Psoas muscle (tissue), 8 donors: ENCODE measurements at places on chromosomes 6 and 20.

GRCh38 chr20:8807480-8808201 lies 261.2 kb upstream of the PLCB4 start:
- DNase-seq: no peak
- no peaks in the 10 kb centered on the region for H3K36me3 ChIP-seq
- no peaks in the 10 kb centered on the region for H3K27me3 ChIP-seq
- no peak overlapping the region for H3K27ac ChIP-seq

GRCh38 chr20:17443131-17443858 lies 87.9 kb downstream of the BFSP1 start:
- H3K4me3 ChIP-seq: no peak overlapping the region
- no peak overlapping the region for H3K27ac ChIP-seq
- no peak for DNase-seq
- no peaks in the 10 kb centered on the region for H3K36me3 ChIP-seq

- no peak overlapping the region for H3K27ac ChIP-seq
- H3K36me3 ChIP-seq: peaks cover 6% of the 10 kb centered on the region
- no peak overlapping the region for H3K4me3 ChIP-seq
- H3K4me1 ChIP-seq: peaks cover 18% of the 10 kb centered on the region
- no peak for DNase-seq
- H3K27me3 ChIP-seq: no peaks in the 10 kb centered on the region
Observed at GRCh38 chr6:116663308-116663707, 5.3 kb downstream of the ZUP1 start.

DNA sequence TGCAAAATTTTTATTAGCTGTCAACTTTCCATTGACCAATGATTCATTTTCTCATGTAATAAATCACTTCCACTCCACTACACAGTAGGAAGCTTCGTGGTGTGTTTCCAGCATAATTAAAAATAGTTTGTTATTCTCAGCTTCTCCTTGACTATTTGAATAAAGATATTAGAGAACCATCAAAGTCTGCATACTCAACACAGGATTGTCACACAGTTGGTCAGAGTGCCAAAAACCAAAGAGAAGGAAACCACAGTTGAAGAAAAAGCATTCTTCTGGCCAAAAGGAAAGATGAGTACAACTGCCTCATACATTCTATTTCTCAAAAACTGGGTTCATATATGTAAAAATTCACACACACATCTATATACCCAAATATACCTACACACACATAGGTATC lies 455.1 kb upstream of the HSF2 start:
- H3K4me3 ChIP-seq: no peak overlapping the region
- H3K27me3 ChIP-seq: no peaks in the 10 kb centered on the region
- no peak overlapping the region for H3K27ac ChIP-seq
- H3K4me1 ChIP-seq: no peaks in the 10 kb centered on the region

- no peaks in the 10 kb centered on the region for H3K4me1 ChIP-seq
- H3K27me3 ChIP-seq: no peaks in the 10 kb centered on the region
- no peak overlapping the region for H3K27ac ChIP-seq
- DNase-seq: no peak
- H3K36me3 ChIP-seq: no peaks in the 10 kb centered on the region
- H3K4me3 ChIP-seq: no peak overlapping the region
Observed at GRCh38 chr6:142015011-142015410, 117.7 kb upstream of the GJE1 start.

- H3K4me1 ChIP-seq: no peaks in the 10 kb centered on the region
- no peak overlapping the region for H3K27ac ChIP-seq
- no peaks in the 10 kb centered on the region for H3K27me3 ChIP-seq
- H3K4me3 ChIP-seq: no peak overlapping the region
- peaks cover 50% of the 10 kb centered on the region for H3K36me3 ChIP-seq
Observed at GRCh38 chr20:3553663-3554062, 82.8 kb downstream of the ATRN start.

- no peak for DNase-seq
- H3K4me3 ChIP-seq: no peak overlapping the region
- no peak overlapping the region for H3K27ac ChIP-seq
- no peaks in the 10 kb centered on the region for H3K4me1 ChIP-seq
- H3K27me3 ChIP-seq: no peaks in the 10 kb centered on the region
Observed at GRCh38 chr6:159359581-159360297, 190.5 kb downstream of the FNDC1 start.

DNA sequence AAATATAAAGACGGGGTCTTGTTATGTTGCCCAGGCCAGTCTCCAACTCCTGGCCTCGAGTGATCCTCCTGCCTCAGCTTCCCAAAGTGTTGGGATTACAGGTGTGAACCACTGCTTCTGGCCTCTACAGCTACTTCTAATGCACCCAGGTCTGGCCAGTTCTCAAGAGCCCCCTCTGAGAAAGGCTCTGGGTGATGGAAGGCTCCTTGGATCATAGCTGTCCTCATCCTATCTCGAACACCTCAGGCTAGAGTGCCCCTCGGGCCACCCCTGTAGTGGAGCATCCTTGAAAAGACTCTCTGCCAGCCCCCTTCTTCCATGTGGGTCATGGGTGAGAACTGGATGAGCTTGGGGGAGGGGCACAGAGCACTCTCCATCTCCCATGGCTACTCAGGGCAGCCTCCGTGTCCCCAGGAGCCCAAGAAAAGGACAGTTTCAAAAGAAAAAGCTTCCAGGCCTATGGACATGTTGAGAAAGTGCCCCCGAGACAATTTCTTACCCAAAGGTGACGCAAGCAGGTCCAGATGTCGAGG lies 714 bp upstream of the MYLK2 start:
- H3K27ac ChIP-seq: peak overlapping the region; percentile 80
- peaks cover 41% of the 10 kb centered on the region for H3K4me1 ChIP-seq
- no peak for DNase-seq
- H3K4me3 ChIP-seq: peak overlapping the region; percentile 78
- H3K36me3 ChIP-seq: peaks cover 5% of the 10 kb centered on the region

- no peaks in the 10 kb centered on the region for H3K4me1 ChIP-seq
- H3K4me3 ChIP-seq: no peak overlapping the region
- peaks cover 60% of the 10 kb centered on the region for H3K36me3 ChIP-seq
- no peak for DNase-seq
- no peaks in the 10 kb centered on the region for H3K27me3 ChIP-seq
- no peak overlapping the region for H3K27ac ChIP-seq
Observed at GRCh38 chr6:132498638-132499037, 14.3 kb downstream of the STX7 start.

- H3K4me3 ChIP-seq: no peak overlapping the region
- no peaks in the 10 kb centered on the region for H3K4me1 ChIP-seq
- peaks cover 99% of the 10 kb centered on the region for H3K36me3 ChIP-seq
- DNase-seq: no peak
- H3K27ac ChIP-seq: no peak overlapping the region
Observed at GRCh38 chr20:46371656-46372055, 34.8 kb downstream of the ELMO2 start.

DNA sequence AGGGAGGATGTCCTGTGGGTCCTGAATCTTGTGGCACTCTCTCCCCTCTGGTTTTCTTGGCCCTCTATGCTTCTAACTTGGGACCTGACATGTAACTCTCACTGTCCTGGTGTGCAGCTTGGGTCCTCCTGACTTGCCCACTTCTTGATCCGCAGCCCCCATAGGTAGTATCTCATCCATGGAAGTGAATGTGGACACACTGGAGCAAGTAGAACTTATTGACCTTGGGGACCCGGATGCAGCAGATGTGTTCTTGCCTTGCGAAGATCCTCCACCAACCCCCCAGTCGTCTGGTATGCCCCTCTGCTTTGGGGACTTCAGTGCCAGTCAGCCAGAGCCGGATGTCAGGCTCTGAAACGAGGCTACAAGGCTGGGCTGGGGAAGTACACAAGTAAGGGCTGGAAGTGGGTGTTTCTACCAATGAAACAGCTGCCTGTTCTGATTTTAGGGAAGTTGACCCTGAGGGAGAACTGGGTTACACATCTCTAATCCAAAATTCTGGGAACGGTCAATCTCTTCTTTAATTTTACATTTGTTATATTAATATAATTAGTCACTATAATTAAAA lies 641 bp downstream of the DBNDD2 start:
- peaks cover 33% of the 10 kb centered on the region for H3K4me1 ChIP-seq
- H3K4me3 ChIP-seq: peak overlapping the region; percentile 99
- no peaks in the 10 kb centered on the region for H3K27me3 ChIP-seq
- H3K27ac ChIP-seq: peak overlapping the region; percentile 99
- no peak for DNase-seq

GRCh38 chr20:48012401-48012974 lies 227.2 kb upstream of the SULF2 start:
- H3K4me1 ChIP-seq: no peaks in the 10 kb centered on the region
- DNase-seq: no peak
- H3K4me3 ChIP-seq: no peak overlapping the region
- H3K36me3 ChIP-seq: no peaks in the 10 kb centered on the region
- no peak overlapping the region for H3K27ac ChIP-seq

- no peak overlapping the region for H3K27ac ChIP-seq
- no peaks in the 10 kb centered on the region for H3K27me3 ChIP-seq
- no peak overlapping the region for H3K4me3 ChIP-seq
- DNase-seq: no peak
- no peaks in the 10 kb centered on the region for H3K36me3 ChIP-seq
Observed at GRCh38 chr20:5090191-5090590, 29.6 kb downstream of the PCNA start.

DNA sequence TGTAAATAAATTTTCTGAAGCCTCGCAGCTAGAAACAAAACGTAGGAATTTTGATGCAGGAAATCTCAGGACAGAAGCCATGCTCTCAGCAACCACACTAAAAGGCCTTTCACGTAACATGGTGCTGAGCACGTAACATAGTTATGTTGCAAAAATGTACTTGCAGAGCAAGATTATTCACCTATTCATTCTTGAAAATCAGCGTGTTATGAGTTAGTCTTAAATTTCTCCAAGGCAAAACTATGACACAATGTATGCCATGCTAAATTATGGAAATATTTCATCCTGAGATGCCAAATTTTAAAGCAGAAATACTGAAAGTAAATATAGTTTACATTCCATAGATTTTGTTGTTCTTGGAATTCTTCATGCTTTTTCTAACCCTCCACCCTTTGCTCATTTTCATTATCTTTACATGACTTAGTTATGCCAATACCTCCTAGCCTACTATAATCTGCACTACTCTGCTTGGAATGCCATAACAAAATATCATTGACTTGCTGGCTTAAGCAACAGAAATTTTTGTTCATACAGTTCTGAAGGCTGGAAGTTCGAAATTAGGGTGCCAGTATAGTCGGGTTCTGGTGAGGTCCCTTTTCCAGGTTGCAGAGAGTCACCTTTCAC lies 179.8 kb upstream of the BMP5 start:
- no peaks in the 10 kb centered on the region for H3K36me3 ChIP-seq
- H3K27me3 ChIP-seq: no peaks in the 10 kb centered on the region
- no peak overlapping the region for H3K4me3 ChIP-seq
- no peak overlapping the region for H3K27ac ChIP-seq

GRCh38 chr20:5168651-5169396 lies 42.0 kb downstream of the CDS2 start:
- H3K4me3 ChIP-seq: peak overlapping the region; percentile 2
- H3K4me1 ChIP-seq: peaks cover 73% of the 10 kb centered on the region
- H3K36me3 ChIP-seq: no peaks in the 10 kb centered on the region
- peak overlapping the region; percentile 63 for H3K27ac ChIP-seq
- H3K27me3 ChIP-seq: no peaks in the 10 kb centered on the region

- DNase-seq: no peak
- no peaks in the 10 kb centered on the region for H3K4me1 ChIP-seq
- H3K4me3 ChIP-seq: no peak overlapping the region
- H3K27me3 ChIP-seq: no peaks in the 10 kb centered on the region
- no peak overlapping the region for H3K27ac ChIP-seq
- no peaks in the 10 kb centered on the region for H3K36me3 ChIP-seq
Observed at GRCh38 chr6:81763968-81764367, 11.5 kb upstream of the TENT5A start.

DNA sequence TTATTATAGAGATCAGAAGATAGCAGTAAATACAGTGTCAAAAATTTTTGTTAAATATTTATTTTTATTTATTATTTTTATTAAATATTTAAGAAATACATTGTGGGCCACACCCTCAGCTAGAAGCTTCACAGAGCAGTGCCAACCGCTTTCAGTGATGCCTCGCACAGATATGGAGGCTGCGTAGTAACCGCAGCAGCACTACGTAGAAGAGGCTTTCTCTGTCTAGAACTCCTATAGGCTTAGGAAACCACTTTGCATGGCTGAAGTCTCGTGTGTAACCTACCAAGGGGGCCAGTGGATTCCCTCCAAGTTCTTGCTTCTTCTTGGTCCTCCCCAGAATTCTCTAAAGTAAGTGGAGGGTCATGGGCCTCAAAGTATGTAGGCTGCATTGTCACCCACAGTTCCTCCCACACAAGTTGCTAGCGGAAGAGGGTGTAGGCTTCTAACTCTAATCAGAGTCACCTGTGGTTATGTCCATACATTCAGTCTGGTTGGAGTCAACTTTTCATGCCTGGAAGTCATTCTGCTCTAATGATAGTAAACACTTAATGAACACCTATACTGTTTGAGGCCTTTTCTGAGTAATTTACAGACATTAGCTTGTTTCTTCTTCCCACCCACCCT lies 285.6 kb downstream of the CDKAL1 start:
- H3K27me3 ChIP-seq: no peaks in the 10 kb centered on the region
- no peak overlapping the region for H3K4me3 ChIP-seq
- H3K4me1 ChIP-seq: no peaks in the 10 kb centered on the region
- DNase-seq: no peak
- no peak overlapping the region for H3K27ac ChIP-seq

- no peak overlapping the region for H3K4me3 ChIP-seq
- H3K36me3 ChIP-seq: no peaks in the 10 kb centered on the region
- no peaks in the 10 kb centered on the region for H3K27me3 ChIP-seq
- DNase-seq: no peak
Observed at GRCh38 chr20:16314320-16314719, 258.9 kb downstream of the KIF16B start.

DNA sequence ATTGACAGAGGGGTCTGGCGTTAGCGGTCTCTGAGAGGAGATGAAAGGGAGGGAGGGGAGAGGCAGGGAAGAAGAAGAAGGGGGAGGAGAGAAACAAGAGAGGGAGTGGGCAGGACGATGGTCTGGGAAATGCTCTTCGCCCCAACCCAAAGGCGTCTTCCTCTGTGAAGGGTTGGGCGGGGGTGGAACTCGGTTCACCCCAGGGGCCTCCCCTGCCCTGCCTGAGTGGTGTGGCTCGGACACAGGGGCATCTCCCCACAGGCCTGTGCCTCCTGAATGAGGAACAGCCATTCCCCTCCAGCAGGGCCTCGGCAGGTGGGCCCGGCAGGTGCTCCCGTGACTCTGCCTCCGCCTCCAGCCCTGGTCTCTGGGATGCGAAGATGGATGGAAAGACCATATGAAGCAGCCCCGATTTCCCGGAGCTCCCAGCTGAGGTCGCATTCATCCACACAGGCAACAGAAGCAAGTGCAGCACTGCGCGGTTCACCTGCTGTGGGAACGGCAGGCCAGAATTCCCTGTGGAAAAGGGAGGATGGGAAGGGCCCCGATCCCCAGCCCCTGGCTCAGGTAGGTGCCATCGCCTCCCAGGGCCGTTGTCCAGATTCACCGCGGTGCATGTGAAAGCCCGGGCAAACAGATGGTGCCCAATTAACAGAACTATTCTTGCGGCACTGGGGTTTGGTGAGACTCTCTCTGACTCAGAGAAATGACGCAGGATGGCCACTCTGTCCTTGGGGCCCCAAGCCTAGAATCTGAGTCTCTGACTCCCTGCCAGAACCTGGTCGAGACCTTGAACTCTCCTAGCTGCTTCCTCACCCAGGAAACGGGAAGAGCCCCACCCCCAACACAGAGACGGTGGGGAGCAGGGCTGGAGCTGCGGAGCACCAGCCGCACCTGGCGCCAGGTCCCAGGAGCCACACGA lies 29.4 kb upstream of the RPS6KA2 start:
- no peak overlapping the region for H3K4me3 ChIP-seq
- peaks cover 17% of the 10 kb centered on the region for H3K4me1 ChIP-seq
- H3K27me3 ChIP-seq: no peaks in the 10 kb centered on the region
- no peak overlapping the region for H3K27ac ChIP-seq
- H3K36me3 ChIP-seq: no peaks in the 10 kb centered on the region
